Fibroblast of lung (primary cell): ENCODE measurements at places on chromosomes 2 and 18.

DNA sequence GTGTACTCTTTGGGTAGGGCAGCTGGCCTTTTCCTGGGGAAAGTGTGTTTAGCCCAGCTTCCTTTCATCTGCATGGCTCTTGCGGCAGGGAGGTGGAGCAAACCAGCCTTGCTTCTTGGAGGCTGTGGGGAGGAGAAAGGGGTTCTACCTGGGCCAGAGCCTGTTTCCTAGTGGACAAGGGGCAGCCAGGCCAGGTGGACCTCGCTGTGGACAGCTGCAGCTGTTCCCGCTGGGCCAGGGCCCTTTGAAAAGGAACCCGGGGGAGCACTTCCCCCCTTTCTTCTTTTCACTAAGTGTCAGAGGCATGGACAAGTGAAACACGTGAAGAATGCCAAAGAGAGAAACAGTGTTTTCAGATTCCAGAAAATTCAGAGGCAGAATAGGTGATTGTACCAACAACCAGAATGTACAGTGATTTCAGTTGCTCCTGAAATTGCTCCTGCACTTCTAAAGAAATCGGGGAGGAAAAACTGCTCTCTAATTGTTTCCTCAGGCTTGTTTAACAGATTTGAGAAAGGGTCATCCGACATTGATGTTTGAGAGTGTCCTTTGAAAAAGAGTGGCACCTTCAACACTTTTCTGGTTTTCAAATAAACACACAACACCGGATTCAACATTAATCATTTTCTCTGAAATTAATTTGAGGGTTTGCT, 3.9 kb downstream of the GLI2 start:
- no peak for DNase-seq

GRCh38 chr2:63057249-63058143, 6.9 kb downstream of the OTX1 start:
- no peak for DNase-seq

DNA sequence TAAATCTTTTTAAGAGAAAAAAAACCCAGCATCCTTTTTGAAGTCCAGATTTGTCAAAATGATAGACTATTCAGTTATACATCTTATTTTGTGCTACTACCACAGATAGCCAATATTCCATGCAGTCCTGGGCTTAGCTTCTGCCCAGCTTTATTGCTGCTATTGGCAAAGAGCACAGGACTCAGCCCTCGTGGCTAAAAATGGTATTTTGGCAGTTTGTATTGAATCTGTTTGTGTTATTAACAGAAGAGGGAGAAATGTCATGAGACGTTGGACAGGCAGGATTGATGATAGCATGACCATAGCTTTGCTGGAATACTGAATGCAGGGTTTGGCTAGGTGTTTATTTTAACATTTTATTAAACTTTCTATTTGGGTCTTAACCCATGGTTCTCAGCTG, 19.4 kb downstream of the ELAC1 start:
- DNase-seq: peak; percentile 6

DNA sequence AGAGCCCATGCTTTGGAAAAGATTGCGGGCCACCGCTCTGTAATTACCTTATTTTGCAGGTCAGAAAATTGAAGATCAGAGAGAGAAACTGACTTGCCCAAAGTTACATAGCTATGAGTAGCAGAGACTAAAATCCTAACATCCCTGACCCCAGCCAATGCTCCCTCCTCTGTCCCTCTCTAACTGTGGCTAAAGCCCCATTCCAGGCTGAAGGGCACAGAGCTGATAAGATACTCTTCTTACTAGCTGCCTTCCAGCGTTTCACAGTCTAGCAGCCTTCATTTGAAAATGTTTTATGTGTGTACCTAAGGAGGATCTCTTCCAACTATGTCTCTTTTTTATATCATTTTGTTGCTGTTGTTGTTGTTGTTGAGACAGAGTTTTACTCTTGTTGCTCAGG, 81.4 kb upstream of the LRATD1 start:
- no peak for DNase-seq

DNA sequence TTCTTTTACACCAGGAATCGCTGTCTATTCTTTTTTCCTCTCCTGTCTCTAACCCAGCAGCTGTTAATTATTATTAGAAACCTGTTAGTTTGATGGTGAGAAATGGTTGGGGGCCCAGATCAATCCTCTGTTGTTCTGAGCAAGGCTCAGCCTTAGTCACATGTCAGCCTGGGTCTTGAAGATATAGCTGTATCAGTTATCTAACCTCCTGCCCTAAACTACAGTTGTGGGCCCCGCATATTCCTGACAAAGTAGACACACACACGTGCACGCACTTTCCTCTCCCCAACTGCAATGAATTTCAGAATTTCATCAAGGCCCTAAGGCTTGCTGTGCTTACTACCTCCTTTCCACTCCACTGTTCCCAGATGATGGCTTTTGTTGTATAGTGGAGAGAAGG, 54.6 kb downstream of the OLA1 start:
- no peak for DNase-seq

- peak; percentile 22 for DNase-seq
Measured at GRCh38 chr2:58081000-58081399, 34.4 kb downstream of the VRK2 start.

DNA sequence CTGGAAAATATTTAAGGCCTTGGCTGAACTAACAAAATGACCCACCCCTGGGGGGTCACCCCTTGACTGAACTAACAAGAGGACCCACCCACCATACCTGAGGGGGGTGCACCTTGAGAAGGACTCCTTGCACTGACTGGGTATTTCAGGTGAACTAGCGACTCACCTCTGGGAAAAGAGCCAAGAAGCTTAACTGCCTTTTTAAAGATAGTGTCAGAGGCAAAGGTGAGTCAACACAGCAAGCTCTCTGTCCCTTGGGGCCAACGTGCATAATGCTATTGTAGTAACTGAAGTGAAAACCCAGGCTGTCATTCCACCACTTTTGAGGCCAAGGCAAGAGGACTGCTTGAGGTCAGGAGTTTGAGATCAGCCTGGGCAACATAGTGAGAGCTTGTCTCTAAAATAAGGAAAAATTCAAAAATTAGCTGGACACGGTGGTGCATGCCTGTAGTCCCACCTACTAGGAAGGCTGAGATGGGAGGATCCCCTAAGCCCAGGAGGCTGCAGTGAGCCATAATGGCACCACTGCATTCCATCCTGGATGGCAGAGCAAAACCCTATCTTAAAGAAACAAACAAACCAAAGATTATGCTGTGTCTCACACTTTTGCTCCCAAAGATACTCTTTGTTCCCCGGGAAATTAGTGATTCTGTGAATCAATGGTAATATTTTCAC, 36.4 kb upstream of the ZCCHC2 start:
- DNase-seq: no peak

- DNase-seq: peak; percentile 48
Measured at GRCh38 chr18:69161383-69162028, 239.2 kb upstream of the DOK6 start.

- DNase-seq: no peak
Measured at GRCh38 chr2:129821445-129821844, 158.0 kb upstream of the RAB6C start.

GRCh38 chr18:11906926-11907874, 917 bp downstream of the MPPE1 start:
- DNase-seq: no peak

GRCh38 chr18:79527656-79528315, 132.1 kb downstream of the NFATC1 start:
- no peak for DNase-seq

DNA sequence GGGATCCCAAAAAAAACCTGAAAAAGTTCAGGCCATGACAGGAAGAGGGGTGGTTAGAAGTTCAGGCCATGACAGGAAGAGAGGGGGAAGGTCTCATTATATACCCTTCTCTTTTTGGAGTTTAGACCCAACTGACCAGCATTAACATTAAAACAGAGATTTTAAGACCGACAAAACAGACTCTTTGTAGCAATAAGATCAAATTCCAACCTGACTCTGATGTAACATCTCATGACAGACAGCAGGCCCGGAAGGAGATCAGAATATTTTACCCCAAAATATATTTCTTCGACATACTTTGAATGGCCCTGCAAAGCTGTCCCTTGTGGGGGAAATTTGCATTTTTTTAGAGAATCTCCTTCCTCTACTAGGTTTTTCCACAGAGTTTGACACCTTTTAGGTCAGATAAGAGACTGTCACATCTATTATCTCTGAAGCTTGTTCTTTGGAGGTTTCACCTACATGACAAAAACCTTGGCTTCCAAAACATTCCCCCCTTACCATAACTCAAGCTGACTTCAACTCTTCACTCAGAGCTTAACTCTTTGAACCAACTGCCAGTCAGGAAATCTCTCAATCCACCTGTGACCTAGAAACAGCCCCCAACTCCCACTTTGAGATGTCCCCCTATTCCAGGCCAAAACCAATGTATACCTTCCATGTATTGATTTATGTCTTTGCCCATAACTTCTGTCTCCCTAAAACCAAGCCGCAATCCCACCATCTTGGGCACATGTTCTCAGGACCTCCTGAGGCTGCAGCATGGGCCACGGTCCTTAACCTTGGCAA, 51.0 kb upstream of the B3GNT2 start:
- DNase-seq: no peak

GRCh38 chr2:172172513-172173173, 69.9 kb upstream of the DLX2 start:
- peak; percentile 44 for DNase-seq
